Activated CD8-positive, alpha-beta memory T cell treated with anti-CD3 and anti-CD28 coated beads for 24 hours (primary cell): ENCODE measurements at places on chromosomes 7 and 10.

- DNase-seq: no peak
These were observed 24.0 kb downstream of the SLC35G1 start for GRCh38 chr10:93917821-93918220.

GRCh38 chr7:1670894-1671593 lies 967 bp downstream of the ELFN1 start:
- peak; percentile 56 for DNase-seq

GRCh38 chr7:157757211-157757610 lies 420.4 kb downstream of the DNAJB6 start:
- DNase-seq: no peak

GRCh38 chr10:71093531-71093930 lies 118.8 kb upstream of the UNC5B start:
- DNase-seq: peak; percentile 28

DNA sequence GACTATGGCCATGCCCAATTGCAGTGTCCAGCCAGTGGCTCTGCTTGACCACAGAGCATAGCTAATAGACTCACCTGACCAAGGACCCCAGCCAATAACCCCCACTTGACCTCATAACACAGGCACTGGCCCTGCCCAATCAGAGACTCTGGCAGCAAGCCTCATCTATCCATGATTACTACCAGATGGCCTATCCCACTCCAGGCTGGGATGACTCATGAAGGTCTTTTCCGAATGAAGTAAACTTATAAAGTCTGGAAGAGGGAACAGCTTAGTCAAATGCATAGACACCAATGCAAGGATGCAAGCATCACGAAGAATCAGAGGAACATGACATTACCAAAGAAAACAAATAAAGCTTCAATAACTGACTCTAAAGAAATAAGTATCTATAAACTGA lies 141.4 kb downstream of the TMEM168 start:
- DNase-seq: no peak

- no peak for DNase-seq
These were observed 472.4 kb upstream of the MGMT start for GRCh38 chr10:128994598-128995143.

DNA sequence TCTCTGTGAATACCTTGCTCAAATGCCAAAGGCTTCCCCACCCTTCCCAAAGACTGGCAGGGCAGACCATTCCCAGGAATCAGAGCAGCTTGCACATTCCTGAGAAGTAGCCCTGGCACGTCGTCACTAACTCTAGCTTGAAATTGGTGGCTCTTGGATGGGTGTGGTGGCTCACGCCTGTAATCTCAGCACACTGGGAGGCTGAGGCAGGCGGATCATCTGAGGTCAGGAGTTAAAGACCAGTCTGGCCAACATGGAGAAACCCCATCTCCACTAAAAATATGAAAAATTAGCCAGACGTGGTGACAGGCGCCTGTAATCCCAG lies 108.2 kb upstream of the MPP7 start:
- no peak for DNase-seq

GRCh38 chr10:124601431-124602120 lies 140.0 kb downstream of the LHPP start:
- no peak for DNase-seq

GRCh38 chr10:94607111-94607510 lies 61.5 kb downstream of the HELLS start:
- no peak for DNase-seq

DNA sequence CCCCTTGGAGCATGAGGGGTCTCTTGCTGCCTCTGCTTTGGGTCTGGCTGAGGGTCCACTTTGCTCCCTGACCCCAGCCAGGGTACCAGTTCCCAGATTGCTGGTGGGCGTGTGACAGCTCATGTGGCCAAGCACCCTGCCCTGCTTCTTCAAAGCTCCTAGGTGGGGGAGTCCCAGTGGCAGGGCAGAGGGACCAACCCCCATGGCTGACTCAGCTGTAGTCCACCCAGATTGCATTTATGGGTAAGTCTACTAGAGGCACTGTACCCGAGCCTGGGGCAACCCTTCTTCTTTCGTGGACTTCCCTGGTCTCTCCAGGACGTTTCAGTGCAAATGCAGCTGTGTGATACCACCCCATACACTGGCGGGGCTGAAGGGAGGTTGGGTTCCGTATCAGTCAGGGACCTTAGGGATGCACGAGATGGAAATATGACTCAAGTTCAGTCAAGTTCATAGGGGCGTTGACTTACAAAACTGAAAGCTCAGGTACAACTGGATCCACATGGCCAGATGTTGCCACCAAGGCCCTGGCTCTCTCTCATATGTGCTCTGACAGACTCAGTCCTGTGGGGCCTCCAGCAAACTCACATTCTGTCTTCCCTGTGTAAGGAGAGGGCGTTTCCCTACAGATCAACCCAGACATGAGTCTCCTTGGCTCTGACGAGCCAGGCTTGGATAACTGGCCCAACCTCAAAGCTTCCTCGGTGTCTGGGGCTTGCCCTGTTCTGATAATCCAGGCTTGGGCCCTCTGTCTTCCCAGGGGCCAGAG lies 13.6 kb downstream of the PTPRE start:
- DNase-seq: no peak

DNA sequence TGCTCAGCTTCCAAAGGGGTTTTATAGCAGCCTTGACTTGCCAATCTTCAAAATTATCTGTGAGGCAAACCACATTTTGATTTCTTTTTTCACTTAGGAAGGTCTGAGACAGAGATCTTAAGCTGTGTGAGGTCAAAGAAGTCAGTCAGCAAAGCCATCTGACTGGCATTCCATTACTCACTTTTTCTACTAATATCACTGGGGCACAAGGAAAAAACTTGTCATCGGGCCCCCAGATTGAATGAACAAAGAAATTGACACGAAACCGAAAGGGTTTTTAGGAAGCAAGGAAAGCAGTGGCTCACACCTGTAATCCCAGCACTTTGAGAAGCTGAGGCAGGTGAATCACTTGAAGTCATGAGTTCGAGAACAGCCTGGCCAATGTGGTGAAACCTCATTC lies 78.5 kb upstream of the FRMD4A start:
- DNase-seq: no peak

DNA sequence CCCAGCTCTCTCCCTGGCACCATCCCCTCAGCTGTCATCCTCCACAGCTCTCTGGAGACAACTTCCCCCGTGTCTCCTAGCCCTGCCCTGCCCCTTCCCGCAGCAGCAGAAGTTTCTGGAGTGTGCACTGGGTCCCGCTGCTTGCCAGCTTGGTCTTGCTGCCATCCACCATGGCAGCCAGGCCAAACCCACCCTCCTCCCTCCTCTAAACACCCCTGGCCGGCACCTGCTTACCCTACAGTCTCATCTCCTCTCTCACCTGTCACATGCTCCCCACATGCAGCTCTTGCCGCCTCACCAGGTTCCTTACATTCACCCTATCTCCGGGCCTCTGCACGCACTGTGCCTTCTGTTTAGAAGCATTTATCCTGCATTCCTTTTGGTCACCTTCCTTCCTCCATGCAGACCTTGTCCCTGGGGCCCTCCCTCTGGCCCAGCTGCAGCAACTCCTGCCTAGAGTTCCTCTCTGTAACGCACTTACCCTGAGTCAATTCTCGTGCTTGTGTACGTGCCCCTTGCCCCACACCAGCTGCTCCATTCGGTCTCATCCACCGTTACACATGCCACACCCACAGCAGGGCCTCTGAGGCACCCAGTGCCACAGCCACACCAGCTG lies 93.9 kb upstream of the RET start:
- DNase-seq: peak; percentile 41

DNA sequence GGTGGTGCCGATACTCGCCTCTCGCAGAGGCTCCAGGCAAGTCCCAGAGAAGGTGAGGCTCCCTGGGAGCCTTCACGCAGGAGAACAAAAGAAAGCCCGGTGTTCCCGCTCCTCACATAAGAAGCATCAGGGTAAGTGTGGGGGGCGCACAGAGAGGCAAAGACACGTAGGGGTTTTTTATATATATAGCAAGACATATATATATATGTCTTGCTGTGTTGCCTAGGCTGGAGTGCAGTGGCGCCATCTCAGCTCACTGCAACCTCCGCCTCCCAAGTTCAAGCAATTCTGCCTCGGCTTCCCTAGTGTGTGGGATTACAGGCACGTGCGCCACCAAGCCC lies 61.3 kb downstream of the PDIA4 start:
- DNase-seq: no peak

DNA sequence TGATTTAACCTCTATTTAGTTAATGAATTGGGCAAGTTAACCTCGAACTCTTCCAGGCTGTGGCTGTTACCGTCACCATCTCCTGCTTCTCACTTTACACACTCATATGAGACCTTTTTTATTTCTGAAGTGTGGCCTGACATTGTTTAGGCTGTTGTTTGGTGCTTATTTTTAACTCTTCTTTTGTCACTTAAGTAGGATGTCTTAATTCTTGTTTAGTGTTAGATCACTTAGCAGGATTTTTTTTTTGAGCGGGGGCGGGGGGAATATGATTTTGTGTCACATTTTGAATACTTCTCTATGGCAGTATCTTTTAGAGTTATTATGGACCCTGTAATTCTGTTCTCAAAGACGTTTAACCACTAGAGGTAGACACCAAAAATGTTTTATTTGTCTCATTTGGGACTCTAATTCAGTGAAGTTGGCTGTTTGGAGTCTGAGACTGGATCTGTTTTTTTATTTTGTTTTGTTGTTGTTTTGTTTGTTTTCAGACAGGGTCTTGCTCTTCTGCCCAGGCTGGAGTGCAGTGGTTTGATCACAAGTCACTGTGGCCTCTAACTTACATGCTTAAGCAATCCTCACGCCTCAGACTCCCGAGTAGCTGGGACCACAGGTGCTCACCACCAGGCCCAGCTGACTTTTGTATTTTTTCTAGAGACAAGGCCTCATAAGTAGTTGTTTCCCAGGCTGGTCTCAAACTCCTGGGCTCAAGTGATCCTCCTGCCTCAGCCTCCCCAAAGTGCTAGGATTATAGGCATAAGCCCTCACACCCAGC lies 73.5 kb downstream of the CUX1 start:
- DNase-seq: no peak

DNA sequence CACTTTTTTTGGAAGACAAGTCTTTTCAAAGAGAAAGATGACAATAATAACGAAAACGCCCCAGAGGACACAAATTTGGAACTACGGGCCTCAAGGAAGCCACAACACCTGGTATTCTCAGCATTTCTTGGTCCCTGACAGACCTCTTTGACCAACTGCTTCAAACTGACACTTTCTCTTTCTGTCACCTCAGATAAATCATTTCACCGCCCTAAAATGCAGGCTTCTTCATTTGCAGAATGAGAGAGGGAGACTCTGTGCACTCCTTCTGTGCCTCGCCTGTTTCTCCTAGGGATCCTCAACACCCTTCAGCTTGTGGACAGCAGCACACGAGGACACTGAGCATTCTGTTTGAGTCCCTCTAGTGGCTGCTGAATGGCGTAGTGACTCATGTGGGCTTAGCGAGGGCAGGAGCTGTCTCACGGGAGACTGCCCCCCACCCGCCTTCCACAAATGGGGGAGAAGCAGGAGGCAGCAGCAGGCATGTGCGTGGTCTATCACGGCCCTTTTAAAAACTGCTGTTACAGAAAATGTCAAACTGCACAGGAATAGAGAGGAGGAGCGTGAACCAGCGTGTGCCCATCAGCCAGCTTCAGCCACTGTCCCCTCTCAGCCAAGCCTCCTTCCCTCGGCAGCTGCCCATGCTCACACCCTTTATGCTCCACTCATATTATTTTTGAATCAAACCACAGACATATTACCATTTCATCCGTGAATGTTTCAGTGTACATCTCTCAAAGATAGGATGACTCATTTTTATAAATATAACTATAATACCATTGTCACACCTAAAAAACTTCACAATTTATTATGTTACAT lies 41.4 kb downstream of the GSDME start:
- peak; percentile 50 for DNase-seq

GRCh38 chr10:51606825-51607462 lies 92.5 kb downstream of the CSTF2T start:
- DNase-seq: no peak

GRCh38 chr10:58017719-58018367 lies 249.9 kb downstream of the IPMK start:
- no peak for DNase-seq

DNA sequence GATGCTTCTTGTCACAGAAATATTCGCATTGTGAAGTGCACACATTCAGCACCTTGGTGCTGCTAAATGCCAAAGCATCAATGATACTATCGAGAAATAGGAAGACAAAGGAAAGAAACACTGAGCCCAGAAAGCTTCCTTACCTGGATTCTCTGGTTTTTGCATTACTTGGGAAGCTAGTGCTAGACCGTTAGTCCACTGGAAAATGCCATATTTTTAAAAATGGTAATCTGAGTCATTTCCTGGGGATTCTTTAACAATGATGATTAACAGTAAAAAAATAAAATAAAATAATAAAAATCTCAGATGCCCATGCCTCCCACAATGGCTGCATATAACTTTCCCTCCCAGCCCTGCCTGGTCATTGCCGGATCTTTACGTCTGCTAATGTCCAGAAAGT lies 420.1 kb upstream of the MGMT start:
- DNase-seq: no peak

- no peak for DNase-seq
These were observed 90.0 kb downstream of the C1GALT1 start for GRCh38 chr7:7272294-7272693.

DNA sequence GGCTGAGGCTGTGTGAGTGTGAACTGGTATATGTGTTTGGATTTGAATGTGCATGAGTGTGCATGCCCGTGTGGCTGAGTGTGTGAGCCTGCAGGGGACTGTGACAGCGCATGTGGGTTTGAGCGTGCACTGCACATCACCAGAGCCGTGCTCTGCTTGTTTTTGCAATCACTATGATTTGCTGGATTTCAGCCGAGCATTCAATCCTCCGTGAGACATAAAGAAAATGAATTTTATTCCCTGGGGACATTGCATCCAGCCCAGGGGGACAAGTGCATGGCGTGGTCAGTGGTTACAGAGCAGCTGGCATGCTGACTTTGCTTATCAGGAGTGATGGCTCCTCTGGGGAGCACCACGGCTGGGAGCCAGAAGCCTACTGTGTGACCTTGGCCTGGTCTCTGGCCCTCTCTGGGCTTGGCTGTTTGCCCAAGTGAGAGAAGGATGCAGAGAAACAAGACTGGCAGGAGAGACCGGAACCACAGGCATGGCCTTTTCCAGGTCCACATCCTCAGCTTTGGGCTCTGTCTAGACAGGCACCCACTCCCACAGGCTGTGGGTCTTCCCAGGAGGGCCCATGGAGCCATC lies 160.2 kb upstream of the UNC5B start:
- no peak for DNase-seq

- no peak for DNase-seq
These were observed 478.7 kb downstream of the GRM8 start for GRCh38 chr7:126774077-126774476.

- DNase-seq: no peak
These were observed 92.7 kb downstream of the SEMA3D start for GRCh38 chr7:85094046-85094725.
